A172 (cell line): ENCODE measurements at places on chromosomes 12 and 14. TPM values are rescaled to one million over a fixed set of nuclear protein-coding genes. Genes with fewer than 3 reads are reported as not detected.

Gene HOXC6
- 0.31 and 2.5 TPM in 2 replicates for total RNA-seq

Gene VRTN
- total RNA-seq: not detected in 2 replicates

Gene SMCO2
- not detected in 2 replicates for total RNA-seq

Gene CATSPERB
- not detected in 2 replicates for total RNA-seq

- no peak for DNase-seq
Observed at GRCh38 chr12:97797473-97797872, 334.9 kb downstream of the RMST start.

DNA sequence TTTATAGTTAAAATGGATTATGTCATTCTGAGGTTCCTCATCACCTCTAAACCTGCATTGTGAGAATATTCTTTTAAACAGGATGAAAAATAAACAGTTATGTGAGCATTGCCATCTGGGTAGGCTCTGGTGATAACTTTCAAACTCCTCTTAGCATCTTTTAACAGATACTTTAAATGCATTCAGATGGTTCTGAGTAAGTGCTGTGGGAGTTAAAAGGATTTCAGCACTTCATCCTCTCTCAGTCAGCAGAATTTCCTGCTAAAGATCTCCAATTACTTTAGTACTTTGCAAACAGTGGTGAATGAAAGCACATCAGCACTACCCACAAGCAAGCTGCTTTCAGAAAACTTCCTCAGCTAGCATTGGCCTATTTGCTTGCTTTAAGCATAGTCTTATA is 59.3 kb upstream of the TMTC1 start:
- DNase-seq: no peak

- DNase-seq: no peak
Observed at GRCh38 chr12:99957866-99958466, 26.8 kb downstream of the ANKS1B start.

- DNase-seq: peak; percentile 1
Observed at GRCh38 chr12:119328111-119328510, 6.4 kb upstream of the CCDC60 start.

DNA sequence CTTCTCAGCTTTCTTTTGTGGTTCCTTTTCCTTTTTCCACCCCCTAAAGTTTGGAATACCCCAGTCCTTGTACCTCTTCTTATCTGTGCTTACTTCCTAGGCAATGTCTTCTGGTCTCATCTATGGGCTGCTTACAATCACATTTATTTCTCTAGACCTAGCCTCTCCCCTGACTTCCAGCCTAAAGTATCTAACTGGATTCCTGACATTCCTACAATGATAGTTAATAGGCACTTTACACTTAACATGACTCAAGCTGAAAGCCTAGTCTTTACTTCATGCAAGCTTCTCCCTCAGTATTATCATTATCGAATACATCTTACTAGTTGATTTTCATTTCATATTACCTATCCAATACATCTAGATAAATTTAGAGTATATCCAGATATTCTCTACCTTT is 21.2 kb downstream of the CLECL1 start:
- DNase-seq: no peak

GRCh38 chr12:65605019-65605418 is 219.3 kb upstream of the HMGA2 start:
- DNase-seq: no peak

- DNase-seq: no peak
Observed at GRCh38 chr14:68631394-68632053, 161.3 kb downstream of the ZFP36L1 start.

GRCh38 chr14:34711796-34712712 is 2.3 kb downstream of the CFL2 start:
- DNase-seq: no peak

DNA sequence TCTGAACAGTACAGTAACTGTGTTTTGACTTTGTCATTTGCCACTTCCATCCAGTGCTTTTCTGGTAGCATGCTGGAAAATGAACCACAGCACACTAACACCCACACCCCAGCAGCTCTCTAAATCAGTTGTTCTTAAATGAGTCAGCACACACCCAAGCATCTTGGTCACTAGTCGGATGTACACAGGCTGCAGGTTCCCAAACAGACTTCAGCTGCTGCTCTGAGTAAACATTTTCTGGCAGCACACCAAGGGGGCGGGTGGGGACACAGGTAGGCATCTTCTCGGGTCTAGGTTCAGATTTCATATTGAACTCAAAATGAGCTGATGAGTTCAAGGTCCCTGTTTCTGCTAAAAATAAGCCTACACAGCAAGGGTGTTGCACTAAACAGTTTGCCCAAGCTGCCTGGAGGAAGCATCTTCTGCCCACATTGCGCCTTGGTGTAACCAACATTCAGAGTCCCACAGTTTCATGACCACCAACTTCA is 39.8 kb downstream of the IFNG start:
- DNase-seq: peak; percentile 11
